Smooth muscle cell of trachea (primary cell): ENCODE measurements at places on chromosomes 5 and 9. TPM values are rescaled to one million over a fixed set of nuclear protein-coding genes. Genes with fewer than 3 reads are reported as not detected.

Gene FGD3
- total RNA-seq, result not detected in 2 replicates

Gene SELENOP
- total RNA-seq, result 334 and 703 TPM in 2 replicates

Gene BHMT2
- total RNA-seq, result 6.4 and 11.1 TPM in 2 replicates

Gene NFX1
- total RNA-seq, result 27.1 and 33.4 TPM in 2 replicates

Gene DPYSL3
- 175 and 185 TPM in 2 replicates for total RNA-seq

Gene BTNL8
- not detected in 2 replicates for total RNA-seq

Gene ENHO
- not detected in 2 replicates for total RNA-seq

Gene MORN5
- not detected in 2 replicates for total RNA-seq

Gene HMGCR
- total RNA-seq, result 46.3 and 107 TPM in 2 replicates

Gene C9orf152
- 0.17 TPM in 1 of 2 replicates, not detected in the other for total RNA-seq

Gene LCN1
- not detected in 2 replicates for total RNA-seq

Gene IL31RA
- 0.66 and 3.3 TPM in 2 replicates for total RNA-seq

Gene IPO11
- total RNA-seq, result 26.6 and 38.0 TPM in 2 replicates

Gene INSL4
- not detected in 2 replicates for total RNA-seq

Gene GRIA1
- under 0.01 and 0.50 TPM in 2 replicates for total RNA-seq

Gene C5orf34
- 1.3 and 6.3 TPM in 2 replicates for total RNA-seq

Gene STPG3
- 0.66 TPM in 1 of 2 replicates, not detected in the other for total RNA-seq

Gene TRIM36
- 0.29 and 0.33 TPM in 2 replicates for total RNA-seq

Gene SLC22A4
- 2.2 and 3.0 TPM in 2 replicates for total RNA-seq

Gene IFNA13
- not detected in 2 replicates for total RNA-seq

Gene NTRK2
- 0.15 and 0.17 TPM in 2 replicates for total RNA-seq

Gene CDK5RAP2
- total RNA-seq, result 32.6 and 40.9 TPM in 2 replicates

Gene SWI5
- 44.3 and 46.5 TPM in 2 replicates for total RNA-seq

Gene FCN1
- not detected in 2 replicates for total RNA-seq

Gene ZNF346
- total RNA-seq, result 17.2 and 17.9 TPM in 2 replicates

Gene SPZ1
- total RNA-seq, result not detected in 2 replicates

Gene NME5
- total RNA-seq, result 2.6 and 2.8 TPM in 2 replicates

Gene IL13
- not detected in 2 replicates for total RNA-seq

Gene CTXN3
- total RNA-seq, result not detected in 2 replicates

Gene UBAC1
- 31.4 and 33.2 TPM in 2 replicates for total RNA-seq

Gene ENTPD8
- 0.15 TPM in 1 of 2 replicates, not detected in the other for total RNA-seq

Gene PAPPA
- 8.7 and 62.7 TPM in 2 replicates for total RNA-seq

Gene RNF130
- 21.5 and 57.2 TPM in 2 replicates for total RNA-seq

Gene TNFSF15
- total RNA-seq, result 0.44 and 0.99 TPM in 2 replicates

Gene FBN2
- total RNA-seq, result 12.1 and 78.2 TPM in 2 replicates

Gene MRRF
- 36.7 and 39.9 TPM in 2 replicates for total RNA-seq

Gene BAAT
- total RNA-seq, result not detected in 2 replicates

Gene LHX3
- under 0.01 TPM in 1 of 2 replicates, not detected in the other for total RNA-seq

Gene AGXT2
- total RNA-seq, result 0.17 TPM in 1 of 2 replicates, not detected in the other

Gene PRDM9
- not detected in 2 replicates for total RNA-seq

Gene FAM169A
- total RNA-seq, result 0.17 and 0.29 TPM in 2 replicates

Gene LCN6
- not detected in 2 replicates for total RNA-seq

Gene ARID3C
- not detected in 2 replicates for total RNA-seq

Gene PCDHB2
- total RNA-seq, result 0.58 and 3.0 TPM in 2 replicates

Gene ZNF879
- total RNA-seq, result 4.9 and 5.6 TPM in 2 replicates

Gene PTCD2
- 11.2 and 14.4 TPM in 2 replicates for total RNA-seq

Gene PCDHB8
- 0.50 TPM in 1 of 2 replicates, not detected in the other for total RNA-seq

Gene DMXL1
- total RNA-seq, result 46.6 and 50.9 TPM in 2 replicates

Gene DRD1
- total RNA-seq, result under 0.01 TPM in 1 of 2 replicates, not detected in the other

Gene ORM2
- total RNA-seq, result not detected in 2 replicates

Gene EIF4EBP3
- 1.5 and 3.3 TPM in 2 replicates for total RNA-seq

Gene ABLIM3
- total RNA-seq, result 23.1 and 42.5 TPM in 2 replicates

Gene GABRP
- total RNA-seq, result not detected in 2 replicates

Gene FGFR4
- 20.1 and 36.7 TPM in 2 replicates for total RNA-seq

Gene PCDHGA5
- 2.8 and 3.5 TPM in 2 replicates for total RNA-seq

Gene INSL6
- not detected in 2 replicates for total RNA-seq

Gene HTR1A
- not detected in 2 replicates for total RNA-seq
